ENCODE measurements at places on chromosomes 12 and 14.

DNA sequence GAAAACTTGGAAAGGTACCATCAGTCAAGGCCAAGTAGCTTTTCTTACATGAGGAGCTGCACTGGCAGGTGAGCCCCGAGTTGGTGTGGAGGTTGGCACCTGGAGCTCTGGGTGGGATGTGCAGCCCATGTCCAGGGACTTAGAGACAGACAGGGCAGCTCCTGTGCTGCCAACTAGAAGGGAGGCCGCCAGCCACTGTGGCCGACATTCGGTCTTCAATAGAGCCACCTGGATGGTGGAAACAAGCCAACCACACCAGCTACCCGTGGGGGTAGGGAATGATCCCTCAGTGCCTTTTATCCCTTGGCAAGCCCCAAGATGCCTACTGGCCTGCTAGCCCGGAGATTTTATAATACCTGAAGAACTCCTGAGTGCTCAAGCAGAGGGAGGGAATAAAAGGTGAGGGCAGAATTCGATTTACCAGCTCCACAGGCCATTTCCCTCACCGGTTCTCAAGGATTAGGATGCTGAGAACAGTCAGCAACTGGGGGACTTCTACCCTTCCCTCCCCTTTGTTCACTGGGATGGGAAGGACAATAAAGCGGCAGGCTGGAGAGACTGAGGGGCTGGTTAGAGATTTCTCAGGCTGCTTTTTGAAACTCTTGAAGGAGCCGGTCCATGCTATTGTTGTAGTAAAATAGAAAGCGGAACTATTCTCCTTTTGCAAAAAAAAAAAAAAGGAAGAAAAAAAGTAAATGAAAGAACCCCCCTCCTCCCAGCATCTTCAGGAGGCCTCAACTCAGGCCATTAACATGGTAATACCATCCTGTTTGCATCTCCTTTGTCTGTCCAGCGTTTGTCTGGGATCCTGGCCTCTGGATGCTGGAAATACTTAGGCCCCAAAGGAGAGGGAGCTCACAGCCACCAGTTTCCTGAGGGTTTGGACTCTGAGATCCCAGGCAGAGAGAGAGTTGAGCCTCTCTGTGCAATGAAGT is 321.6 kb downstream of the ZFP36L1 start:
- no peak for DNase-seq

DNA sequence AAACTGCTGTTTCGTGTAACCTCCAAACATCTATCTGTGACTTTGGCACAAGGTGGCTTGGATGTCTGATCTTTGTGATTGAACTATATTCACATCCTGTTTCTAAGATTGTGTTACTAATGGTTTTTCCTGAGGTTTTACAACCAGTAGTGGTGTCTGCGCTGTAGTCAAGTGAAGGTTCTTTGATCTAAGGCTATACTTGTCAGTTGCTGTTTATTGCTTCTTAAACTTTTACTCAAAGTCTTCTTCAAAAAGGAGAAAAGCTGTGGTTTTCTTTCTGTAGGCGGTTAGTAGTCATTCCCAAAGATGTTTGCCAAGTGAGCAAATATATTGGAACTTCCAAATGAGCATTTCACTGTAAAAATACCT is 12.3 kb upstream of the CALM1 start:
- no peak for DNase-seq

GRCh38 chr12:7100239-7100638 is 8.0 kb upstream of the C1R start:
- no peak for DNase-seq

DNA sequence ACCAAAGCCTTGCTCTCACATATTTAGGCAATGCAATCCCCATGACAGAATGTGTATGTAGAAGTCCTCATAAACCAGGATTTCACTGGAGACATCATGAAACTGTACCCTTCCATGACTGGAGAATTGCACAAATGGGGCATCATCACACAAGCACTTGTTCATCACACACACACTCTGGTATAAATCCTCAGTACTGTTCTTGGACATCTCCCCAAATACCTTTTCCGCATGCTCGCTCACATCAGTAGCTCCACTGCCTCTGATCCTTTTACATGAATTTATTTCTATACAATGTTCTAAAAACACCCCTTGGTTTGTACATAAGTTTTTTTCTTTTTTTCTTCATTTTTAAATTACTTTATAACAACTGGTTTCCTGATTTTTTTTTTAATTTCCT is 3.3 kb upstream of the ING4 start:
- no peak for DNase-seq

GRCh38 chr14:45211295-45211694 is 41.7 kb downstream of the MIS18BP1 start:
- DNase-seq, result no peak

DNA sequence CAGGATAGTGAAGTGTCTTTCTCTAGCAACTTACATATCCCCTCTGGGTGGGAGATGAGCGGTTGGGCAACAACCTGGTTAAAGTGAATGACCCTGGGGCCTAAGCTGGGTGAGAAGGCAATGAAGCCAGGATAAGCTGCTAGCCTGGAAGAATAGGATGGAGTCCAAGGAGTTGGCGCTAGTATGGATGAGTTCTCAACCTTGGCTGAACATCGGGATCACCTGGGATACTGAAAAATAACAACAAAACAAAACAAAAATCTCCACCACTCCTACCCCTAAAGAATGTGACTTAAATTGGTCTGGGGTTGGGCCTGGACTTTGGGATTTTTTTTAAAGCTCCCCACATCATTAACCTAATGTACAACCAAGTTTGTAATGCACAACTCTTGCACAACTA is 4.8 kb upstream of the RPS6KA5 start:
- DNase-seq, result no peak

- no peak for DNase-seq
Observed at GRCh38 chr12:62847709-62848108, 87.2 kb downstream of the PPM1H start.

- no peak for DNase-seq
Observed at GRCh38 chr12:29763301-29763683, 20.4 kb downstream of the TMTC1 start.

DNA sequence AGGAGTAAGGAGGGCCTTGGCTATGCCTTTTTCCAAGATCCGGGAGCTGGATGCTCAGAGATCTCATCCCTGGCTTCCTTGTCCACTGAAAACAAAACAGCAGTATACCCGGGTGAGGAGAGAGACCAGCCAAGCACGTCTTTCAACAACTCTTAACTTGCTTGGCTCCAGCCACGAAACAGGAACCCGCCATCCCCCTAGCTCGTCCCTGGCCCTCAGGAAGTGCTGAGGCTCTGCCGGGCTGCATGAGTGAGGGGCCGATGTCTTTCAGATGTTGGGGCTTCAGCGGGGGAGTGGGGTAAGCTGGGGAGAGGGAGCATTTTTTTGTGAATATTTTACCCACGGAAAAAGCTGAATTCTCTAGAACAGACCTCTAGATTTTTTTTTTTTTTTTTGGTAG is 231.1 kb downstream of the CACNA1C start:
- no peak for DNase-seq

DNA sequence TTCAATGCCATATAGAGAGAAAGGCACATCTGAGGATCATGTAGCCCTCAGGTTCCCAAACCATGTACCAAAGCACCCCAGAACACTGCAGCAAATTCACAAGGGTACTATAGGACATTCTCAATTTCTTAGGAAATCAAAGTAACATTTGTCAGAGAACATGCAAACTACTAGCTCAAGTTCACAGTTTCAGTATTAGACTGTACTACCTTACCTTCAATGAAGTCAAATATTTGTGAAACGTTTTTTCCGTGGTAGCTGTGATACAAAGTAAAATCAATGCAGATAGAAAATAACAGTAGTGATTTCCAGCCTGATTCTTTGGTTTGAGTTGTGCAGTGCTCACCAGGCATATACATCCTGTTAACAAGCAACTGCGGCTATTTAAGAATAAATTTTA is 197.1 kb downstream of the MED13L start:
- no peak for DNase-seq

GRCh38 chr12:27865421-27865820 is 85.4 kb upstream of the MANSC4 start:
- no peak for DNase-seq

GRCh38 chr12:124509676-124510300 is 57.6 kb downstream of the NCOR2 start:
- DNase-seq, result no peak

Measured in stimulated activated CD4-positive, alpha-beta T cell treated with anti-CD3 and anti-CD28 coated beads, Interleukin-15, amount 100 ng/mL, for 24 hours (primary cell).